ENCODE measurements at places on chromosomes 7 and 10.

DNA sequence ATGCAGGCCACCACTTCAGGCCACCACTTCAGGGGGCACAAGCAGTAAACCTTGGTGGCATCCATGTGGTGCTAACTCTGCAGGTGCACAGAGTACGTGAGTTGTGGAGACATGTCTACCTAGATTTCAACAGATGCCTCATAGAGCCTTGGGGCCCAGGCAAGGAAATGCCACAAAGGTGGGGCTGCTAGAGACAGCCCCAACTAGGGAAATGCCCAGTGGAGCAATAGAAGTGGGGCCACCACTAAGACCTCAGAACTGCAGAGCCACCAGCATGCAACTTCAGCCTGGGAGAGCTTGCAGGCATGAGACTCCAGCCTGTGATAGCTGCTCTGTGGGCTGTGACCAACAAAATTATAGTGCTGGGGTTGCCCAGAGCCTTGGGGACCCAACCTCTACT is 107.6 kb downstream of the DNAJC1 start:
- DNase-seq = no peak

DNA sequence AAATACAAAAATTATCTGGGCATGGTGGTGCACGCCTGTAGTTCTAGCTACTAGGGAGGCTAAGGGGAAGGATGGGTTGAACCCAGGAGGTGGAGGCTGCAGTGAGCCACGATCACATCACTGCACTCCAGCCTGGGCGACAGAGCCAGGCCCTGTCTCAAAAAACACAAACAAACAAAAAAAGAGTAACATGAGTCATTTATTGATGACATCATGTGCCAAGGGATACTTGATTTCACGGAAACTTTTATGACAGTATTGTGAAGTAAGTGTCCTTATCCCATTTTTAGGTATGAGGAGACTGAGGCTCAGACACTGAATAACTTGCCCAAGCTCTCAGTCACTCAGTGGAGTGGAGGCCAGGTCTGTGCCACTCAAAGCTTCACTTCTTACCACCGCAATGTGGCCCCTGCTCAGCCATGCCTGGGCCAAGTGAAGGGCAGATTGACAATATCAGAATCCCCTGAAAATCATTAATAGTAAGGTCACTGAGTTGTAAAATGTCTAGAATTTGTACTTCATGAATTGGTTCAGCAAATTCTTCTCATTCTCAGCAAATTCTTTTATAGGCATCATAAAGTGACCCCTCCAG is 36.5 kb downstream of the EMX2 start:
- no peak for DNase-seq

DNA sequence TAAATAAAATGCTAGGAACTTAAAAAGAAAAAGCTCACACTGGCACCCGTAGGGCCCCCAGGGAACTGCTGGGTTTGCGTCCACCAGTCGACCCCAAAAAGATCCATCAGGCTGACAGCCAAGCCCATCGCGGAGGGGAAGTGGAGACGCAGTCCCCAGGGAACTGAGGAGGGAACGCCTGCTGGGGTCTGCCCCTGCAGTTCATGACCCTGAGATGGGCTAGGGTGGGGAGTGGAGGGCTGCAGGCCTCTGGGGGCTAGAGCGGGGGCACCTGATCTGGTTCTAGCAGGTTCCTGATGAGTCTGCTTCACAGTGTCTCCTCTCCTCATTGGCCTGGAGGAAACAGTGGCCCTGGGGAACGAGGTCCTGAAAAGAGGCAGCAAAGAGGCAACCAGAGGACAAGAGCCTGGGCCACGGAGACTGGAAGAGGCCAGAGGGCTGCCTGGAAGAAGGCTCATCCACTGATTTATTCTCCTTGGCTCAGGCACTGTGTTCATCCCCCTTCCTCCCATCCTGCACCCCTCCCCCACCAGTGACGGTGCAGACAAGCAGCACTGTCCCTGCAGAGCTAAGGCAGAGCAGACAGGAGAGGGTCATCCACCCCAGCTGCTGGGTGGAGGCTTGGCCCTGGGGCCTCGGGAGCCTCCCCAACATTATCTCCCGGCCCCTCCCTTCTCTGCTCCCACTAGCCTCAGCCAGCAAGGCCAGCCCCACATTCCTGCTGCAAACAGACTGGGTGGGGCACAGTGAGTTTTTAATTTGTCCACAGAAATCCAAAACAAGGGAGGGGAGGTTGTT is 24.7 kb upstream of the HSPA12A start:
- peak; percentile 80 for DNase-seq

DNA sequence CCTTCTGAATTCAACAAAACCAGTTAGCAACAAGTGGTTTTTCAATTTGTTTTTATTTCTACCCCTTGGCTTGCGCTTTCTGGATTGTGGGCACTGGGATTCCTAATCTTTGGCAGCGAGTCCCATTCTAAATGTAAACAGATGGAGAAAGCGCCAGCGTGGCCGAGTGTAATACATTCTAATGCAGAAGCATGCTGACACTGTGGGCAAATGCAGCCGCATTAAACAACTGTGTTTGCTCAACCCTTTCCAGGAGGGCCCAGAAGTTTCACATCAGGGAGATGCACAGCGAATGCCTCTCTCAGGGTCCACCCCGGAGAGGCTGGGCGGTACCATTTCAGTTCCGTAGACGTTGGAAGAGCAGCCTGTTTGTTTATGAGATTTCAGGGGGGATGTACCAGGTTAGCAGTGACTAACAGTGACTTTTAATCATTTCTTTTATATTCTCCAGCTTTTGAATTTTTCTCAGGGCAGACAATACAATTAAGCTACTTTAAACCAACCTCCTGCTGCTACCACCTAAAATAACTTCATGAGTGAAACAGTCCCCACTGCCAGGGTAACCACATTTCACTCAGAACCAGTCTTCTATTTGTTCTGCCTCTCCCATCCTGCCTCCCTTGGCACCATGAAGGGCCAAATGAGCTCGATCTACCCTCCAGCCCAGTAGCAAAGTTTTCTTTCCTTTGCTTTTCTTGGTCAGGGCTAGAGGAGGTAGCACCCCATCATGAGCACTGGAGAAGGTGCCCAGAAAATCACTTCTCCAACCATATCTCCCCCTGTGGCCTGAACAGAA is 164.2 kb upstream of the ITGB1 start:
- DNase-seq = peak; percentile 99

- peak; percentile 43 for DNase-seq
These were observed 65.9 kb upstream of the CC2D2B start for GRCh38 chr10:95841661-95842498.

GRCh38 chr7:137642472-137642871 is 204.3 kb downstream of the DGKI start:
- peak; percentile 84 for DNase-seq

GRCh38 chr10:78996792-78997129 is 72.0 kb upstream of the ZMIZ1 start:
- no peak for DNase-seq

DNA sequence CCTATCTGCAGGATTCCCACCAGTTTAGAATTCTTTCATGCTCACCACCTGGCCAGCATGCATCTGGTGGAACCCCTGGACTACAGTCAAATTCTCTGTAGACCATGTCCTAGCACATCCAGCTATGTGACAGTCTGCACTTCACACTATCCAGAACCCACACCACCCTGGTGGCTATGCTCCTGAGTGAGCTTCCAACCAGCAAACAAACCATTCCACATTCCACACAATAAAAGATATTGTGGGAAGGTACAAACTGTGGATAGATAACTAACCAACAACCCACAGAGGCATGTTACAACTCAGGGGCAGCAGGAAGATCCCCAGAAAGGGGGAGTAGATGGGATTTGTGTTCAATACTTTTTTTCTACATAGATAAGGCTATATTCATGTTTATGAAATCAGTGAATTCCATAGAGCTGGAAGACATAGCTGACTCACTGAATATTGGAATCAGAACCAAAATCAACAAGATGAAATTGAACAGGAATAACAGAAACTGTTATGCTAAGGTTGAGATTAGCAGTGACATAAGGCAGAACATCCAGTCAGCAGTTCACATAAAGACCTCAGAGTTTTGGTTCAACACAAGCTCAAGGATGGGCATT is 72.5 kb downstream of the LRRC17 start:
- DNase-seq = no peak

Data from AG10803 (cell line).